A549 treated with GW870086 at 1 μM for 4 hours (cell line): ENCODE measurements at places on chromosomes 2 and 18. TPM values are rescaled to one million over a fixed set of nuclear protein-coding genes. Genes with fewer than 3 reads are reported as not detected.

Gene SAG
- 0.02 TPM in 1 of 5 replicates, not detected in the others for total RNA-seq

Gene RAB17
- 0.16 to 0.71 TPM (median 0.34 TPM) in 5 replicates for total RNA-seq

Gene SERPINB12
- not detected in 5 replicates for total RNA-seq

Gene IL36G
- 0.13 TPM in 1 of 5 replicates, not detected in the others for total RNA-seq

Gene FEV
- total RNA-seq = not detected in 5 replicates
